ENCODE measurements at places on chromosomes 2 and 18.
A peak's percentile ranks its signal among the peaks of the same experiment; 100 is the strongest.

DNA sequence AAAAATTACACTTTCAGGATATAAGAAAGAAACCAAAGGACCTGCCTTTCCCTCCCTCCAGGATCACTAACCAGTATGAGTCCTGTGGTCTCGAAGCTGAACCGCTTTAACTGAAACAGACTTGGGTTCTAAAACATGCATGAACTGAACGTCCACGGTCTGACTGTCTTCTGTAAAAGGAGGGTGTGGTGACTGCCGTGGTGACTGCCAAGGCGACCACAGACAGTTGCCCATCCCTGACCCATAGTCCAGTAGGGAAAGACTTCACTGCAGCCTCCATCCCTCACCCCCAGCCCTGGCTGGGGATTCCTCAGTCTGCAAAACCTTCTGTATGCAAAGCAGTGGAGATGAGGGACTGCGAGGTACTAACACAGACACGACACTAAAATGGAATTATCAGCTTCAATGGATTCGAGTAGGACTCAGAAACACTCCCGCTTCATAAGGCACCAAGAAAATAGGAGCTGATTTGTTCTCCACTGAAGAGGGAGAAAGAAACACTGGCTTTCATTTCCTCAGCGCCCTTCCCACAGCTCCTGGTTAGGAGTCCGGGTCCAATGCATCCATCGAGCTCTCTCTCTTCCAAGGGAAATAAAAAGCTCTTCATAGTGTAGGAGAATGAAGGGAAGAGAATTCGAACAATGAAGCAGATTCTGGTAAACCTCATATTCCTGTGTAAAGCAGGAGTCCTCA lies 197.2 kb downstream of the HDAC4 start:
- DNase-seq = no peak

GRCh38 chr2:7097353-7097895 lies 180.2 kb downstream of the RNF144A start:
- DNase-seq = peak; percentile 84

DNA sequence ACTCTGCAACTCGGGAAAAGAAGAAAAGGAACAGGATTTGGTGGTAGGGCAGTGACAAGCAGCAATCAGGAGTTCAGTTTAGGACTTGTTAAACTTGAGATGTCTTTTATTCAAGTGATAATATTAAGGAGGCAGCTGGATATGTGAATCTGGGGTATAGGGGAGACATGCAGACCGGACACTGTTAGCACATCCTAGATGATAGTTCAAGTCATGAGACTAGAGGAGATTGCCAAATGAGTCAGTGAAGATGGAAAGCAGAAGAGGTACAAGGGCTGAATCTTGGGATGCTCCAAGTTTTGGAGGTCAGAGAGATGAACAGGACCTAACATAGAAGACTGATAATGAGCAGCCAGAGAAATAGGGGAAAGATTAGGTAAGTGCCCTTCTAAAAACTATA lies 69.5 kb upstream of the PSME4 start:
- no peak for DNase-seq

GRCh38 chr18:53817976-53818950 lies 406.2 kb downstream of the MBD2 start:
- no peak for DNase-seq

GRCh38 chr2:144780983-144781382 lies 261.1 kb upstream of the ZEB2 start:
- DNase-seq = no peak

DNA sequence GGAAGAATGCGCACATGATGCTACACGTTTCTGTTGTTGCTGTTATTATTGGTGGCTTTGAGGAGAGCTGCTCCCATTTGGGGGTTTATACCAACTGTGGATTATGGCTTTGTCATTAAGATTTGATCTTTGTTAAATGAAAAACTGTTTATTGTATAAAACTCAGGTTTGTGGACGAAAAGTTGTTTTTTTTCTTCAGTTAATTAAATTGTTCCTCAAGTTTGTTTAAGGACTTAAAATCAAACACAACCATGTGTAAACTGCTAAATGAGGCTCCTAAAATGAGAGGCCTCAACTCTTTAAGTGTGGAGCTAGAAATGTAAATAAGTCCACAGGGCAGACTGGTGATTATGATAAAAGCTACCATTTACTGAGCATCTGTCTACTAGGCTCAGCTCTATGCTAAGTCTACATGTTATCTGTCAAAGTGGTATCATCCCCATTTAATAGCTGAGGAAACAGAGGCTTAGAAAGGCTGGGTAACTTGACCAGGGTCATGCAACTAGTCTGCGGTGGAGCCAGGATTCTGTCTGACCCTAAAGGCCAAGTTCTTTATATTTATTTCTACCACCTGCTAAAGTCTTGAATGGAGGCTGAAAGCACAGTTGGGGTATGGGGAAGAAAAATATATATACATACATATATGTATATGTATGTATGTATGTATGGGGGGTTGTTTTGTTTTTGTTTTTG lies 4.1 kb downstream of the MYCN start:
- no peak for DNase-seq

DNA sequence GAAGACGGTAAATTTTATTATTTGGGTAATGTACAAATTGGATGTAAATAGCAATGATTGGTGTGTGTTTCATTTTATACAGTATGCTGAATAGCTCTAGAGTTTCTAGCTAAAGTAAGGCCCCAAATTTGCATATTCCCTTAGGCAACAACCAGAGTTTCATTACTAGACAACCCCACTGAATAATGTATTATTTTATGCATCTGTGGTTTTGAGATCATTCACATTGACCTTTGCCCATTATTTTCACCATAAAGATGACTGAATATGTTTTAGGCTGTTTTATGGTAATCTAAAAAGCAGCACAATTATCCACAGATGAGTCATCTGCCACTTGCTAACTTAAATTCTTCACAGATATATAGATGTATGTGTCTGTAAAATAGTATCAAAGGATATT lies 44.5 kb upstream of the C2orf74 start:
- DNase-seq = no peak

All from nephron progenitor cell (in vitro differentiated cells).